ENCODE measurements at places on chromosomes 7 and 10.

GRCh38 chr10:79057481-79058275, 11.1 kb upstream of the ZMIZ1 start:
- DNase-seq = peak; percentile 17

DNA sequence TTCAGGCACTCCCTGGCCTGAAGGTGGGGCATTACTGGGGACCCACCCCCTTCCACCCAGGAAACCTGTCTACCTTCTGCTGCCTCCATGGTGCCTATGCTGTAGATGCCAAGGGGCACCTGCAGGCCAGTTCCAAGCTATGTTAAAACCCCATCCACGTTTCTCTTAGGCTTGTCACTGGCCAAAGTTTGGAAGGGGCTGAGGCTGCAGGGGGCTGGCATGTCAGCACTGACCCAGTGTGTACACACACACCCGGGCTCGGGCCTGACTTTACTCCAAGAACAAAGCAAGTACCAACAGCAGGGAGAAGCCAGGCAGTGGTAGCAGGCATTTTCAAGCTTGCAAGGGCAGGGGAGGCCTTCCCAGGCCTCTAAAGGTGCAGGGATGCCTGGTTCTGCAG, 53.8 kb upstream of the PCDH15 start:
- DNase-seq = no peak

GRCh38 chr10:102643336-102644065, 778 bp upstream of the TRIM8 start:
- peak; percentile 86 for DNase-seq

GRCh38 chr7:151790830-151791620, 85.9 kb downstream of the PRKAG2 start:
- DNase-seq = peak; percentile 46

GRCh38 chr7:44221231-44221791, 20.5 kb downstream of the YKT6 start:
- peak; percentile 72 for DNase-seq

GRCh38 chr10:99540657-99541531, 8.2 kb downstream of the NKX2-3 start:
- DNase-seq = no peak

GRCh38 chr7:30800785-30801252, 29.6 kb downstream of the MINDY4 start:
- no peak for DNase-seq

DNA sequence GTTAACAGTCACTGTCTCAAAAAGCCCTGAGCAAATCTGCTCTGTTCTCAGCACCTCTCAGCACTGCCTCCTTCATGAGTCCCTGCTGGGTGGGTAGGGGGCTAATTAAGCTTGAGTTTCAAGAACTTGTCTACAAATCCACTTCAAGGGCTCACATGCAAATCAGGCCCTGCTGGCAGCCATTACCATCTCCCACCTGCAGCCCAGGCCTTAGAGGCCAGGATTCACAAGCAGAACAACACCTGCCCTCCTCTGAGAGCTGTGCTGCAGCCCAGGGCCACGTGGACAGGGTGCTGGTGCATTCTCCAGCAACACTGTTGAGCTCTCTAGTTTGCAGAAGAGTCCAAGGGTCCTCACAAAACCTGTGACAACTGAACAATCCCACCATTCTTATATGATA, 119.2 kb downstream of the DPP6 start:
- no peak for DNase-seq

DNA sequence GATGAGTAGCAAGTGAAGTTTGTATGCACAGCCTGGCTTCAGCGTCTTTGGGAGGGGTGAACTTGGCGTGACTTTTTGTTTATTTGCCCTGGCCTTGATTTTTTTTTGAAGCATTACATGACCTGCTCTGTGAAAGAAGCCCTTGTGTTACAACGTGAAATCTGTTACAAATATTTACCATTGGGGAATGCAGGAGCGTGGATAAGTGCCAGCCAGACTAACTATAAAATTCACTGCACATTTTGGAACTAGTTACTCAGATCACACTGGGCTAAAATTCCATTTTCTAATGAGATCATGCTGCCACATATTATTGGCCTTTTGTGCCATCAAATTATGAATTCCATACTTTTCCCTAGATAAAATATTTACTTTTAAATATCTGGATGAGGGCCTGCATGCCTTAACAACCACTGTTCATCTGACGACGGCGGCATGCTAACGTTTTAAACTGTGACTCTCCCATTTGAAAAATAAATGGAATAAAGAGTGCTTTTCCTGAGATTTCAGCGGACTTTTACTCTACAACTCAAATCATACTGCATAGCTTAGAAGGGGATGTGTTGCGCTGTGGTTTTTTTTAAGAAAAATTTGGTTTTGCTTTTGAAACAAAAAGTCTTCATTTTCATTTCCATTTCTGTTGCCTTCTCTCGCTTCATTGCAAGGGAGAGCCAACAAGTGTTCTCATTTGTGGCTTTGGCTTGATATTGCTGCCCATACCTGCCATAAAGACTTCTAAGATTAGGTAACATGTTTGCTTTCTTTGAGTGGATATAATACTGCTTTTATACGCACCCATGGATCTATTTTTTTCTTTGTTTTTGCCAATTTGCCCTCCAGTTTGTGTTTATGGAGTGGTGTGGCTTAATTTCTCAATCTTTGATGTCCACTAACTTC, 352.2 kb downstream of the TFEC start:
- DNase-seq = no peak

GRCh38 chr10:100655760-100656421, 89.5 kb upstream of the PAX2 start:
- no peak for DNase-seq

GRCh38 chr10:124077208-124077993, 16.0 kb downstream of the CHST15 start:
- no peak for DNase-seq

DNA sequence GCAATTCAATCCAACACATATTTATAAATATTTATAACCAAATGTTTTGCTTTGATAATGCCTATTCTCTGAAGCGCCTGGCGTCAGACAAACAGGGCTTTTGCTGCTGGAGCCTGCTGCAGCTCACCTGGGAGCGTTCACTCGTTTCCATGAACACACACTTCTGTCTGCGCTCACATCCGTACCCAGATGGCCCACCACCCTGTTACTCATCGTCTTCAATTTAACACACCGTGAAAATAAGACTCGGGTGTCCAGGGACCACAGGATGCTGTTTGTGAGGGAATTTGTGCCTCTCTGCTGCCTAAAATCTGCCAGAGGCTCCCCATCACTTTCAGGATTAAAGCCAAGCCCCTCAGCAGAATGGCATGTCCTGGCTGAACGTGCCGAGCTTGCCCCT, 74.1 kb downstream of the SLIT1 start:
- no peak for DNase-seq

GRCh38 chr10:79088176-79088575, 19.4 kb downstream of the ZMIZ1 start:
- DNase-seq = no peak

DNA sequence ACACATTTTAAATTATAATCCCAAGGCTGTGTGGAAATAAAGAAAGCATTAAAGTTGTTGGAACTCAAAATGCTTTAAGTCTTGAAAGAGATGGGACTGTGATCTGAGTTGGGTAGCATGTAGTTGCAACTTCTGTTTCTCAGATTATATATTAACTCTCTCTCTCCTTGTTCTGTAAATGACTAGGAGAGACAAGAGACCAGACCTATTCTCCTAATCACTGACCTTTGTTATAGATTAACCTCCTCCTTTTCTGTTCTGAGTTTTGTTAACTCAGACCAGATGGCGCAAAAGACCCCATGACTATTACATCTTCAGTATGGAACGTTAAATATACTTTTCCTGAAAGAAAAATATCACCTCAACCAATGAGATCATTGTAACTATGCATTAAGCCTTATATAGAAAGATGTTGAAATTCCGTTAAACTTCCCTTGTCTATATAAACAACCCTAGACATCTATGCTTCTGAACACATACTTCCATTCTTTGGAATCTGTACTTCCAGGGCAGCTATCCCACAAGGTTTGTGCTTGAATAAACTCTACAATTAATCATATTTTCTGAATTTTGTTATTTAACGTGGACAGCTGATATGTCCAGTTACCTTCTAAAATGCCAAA, 143.5 kb upstream of the TRIM24 start:
- no peak for DNase-seq

- DNase-seq = no peak
These were observed 30.6 kb upstream of the ZNRF2 start for GRCh38 chr7:30253796-30254165.

DNA sequence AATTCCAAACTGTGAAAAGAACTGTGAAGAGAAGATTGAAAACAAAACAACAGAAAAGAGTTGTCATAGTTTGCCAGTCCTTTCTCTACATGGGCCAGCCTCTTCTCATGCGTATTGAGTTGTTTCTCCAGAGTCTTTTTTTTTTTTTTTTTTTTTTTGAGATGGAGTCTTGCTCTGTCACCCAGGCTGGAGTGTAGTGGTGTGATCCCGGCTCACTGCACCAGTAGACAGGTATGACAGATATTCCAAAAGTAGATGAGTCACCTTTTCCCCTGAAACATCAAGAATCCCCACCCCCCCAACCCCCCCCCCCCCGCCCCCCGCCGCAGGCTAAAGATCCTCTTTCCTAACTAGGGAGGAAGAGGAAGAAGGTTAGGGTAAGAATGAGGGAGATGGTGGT, 15.6 kb upstream of the KMT2C start:
- DNase-seq = no peak

DNA sequence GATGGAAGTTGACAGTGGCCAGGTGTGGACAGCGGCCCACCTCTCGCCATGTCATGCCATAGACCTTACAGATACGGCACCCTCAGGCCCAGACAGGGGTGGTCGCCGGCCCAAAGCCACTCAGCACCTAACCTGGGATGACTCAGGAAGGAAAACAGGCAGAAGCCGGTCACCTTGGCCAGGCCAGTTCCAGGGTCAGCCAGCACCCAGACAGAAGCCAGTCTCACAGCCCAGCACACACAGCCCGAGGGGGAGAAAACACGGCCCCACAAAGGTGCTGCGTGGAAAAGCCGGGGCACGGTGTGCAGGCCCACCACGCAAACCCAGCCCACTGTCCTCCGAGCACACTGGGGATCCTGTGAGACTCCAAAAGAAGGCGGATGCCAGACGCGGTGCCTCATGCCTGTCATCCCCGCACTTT, 95.2 kb upstream of the DNAAF5 start:
- peak; percentile 50 for DNase-seq

GRCh38 chr10:92574548-92575261, 812 bp upstream of the IDE start:
- no peak for DNase-seq

- no peak for DNase-seq
These were observed 18.7 kb downstream of the AKR1C1 start for GRCh38 chr10:4981722-4982471.

- no peak for DNase-seq
These were observed 5.8 kb downstream of the TWIST1 start for GRCh38 chr7:19111474-19112273.

DNA sequence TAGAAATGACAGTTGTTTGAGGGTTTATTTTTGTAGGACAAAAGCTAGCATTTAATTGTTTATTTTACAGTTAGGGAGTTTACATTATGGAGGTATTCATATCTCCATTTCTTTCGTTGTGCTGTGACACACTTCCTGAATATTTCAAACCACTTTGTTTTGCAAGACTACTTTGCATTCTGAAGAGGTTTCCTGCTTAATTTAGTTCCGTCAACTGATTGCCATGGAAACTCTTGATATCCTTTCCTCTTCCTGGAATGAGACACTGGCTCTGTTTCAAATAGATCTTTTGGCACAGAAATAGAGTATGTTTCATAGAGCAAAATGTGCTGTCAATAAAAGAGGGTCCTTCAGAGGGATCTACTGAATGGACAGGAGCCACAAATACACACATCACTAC, 159.5 kb upstream of the AGR3 start:
- DNase-seq = no peak

GRCh38 chr7:33044986-33045385, 17.6 kb downstream of the NT5C3A start:
- DNase-seq = no peak
